ENCODE measurements at places on chromosomes 13 and 19.

- no peak for DNase-seq
These were observed 158.2 kb downstream of the NALCN start for GRCh38 chr13:101258071-101258470.

DNA sequence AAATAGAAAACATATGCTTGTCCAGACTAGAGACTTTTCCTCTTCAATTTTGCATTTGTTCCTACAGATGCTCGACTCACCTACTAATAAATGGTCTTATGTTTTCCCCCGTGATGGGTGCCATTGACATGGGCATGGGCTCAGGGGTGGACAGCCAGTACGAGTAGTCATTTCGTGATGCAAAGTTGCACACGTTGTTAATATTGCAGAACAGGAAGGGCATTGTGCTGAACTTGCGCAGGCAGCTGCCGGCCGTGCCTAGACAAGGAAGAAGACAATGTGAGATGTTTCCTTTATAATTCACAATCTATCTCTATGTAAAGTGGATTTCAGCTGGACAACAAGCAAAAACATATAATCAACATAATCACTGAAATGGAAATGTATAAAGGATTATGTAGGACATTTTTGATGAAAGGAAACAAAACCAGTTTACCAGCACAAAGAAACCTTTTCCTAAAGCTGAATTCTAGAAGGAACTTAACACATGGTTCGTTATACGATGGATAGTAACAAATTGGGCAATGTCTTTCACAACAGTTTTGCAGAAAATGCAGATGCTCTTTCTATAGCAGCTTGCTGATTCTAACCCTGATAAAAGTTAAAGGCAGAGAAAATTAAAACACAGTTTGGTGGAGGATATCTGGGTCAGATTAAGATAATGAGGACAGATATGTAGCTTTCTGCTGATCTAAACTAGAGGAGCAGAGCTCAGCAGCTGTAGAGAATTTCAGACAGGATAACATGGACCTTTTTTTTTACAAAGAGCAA lies 145.7 kb downstream of the COL4A1 start:
- no peak for DNase-seq

DNA sequence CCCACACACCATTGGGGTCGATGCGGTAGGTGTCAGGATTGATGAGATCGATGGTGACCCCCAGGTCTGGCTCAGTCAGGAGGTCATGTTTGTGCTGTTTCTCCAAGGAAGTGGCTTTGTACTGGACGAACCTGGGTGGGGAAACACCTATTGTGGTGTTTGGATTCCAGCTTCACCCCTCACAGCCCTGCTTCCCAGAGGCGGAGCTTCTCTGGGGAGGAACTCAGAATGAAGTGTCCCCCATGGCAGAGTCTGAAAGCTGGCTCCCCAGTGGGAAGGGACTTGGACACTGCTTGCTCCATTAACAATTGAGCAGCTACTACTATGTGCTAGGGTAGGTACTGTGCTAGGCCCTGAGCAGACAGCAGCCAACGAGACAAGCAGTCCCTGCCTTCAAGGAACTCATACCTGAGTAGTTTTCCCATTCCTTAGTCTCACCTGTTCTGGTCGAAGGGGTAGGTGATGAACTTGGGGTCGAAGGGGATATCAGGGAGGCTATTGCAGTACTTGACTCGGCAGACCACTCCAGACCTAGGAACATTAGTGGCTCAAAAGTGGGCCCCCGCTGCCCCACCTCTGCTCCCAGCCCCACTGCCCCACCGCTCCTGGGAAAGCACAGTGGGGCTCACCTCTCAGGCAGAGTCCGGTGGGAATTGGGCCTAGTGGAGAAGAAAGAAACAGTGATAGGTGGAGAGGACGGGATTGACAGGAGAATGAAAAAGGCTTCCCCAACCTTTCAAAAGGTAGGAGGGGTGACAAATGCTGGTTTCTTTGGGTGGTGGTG lies 1.1 kb downstream of the PAF1 start:
- no peak for DNase-seq

- DNase-seq = no peak
These were observed 32.7 kb upstream of the POMP start for GRCh38 chr13:28626266-28626665.

- DNase-seq = no peak
These were observed 20.2 kb upstream of the CD70 start for GRCh38 chr19:6610934-6611852.

DNA sequence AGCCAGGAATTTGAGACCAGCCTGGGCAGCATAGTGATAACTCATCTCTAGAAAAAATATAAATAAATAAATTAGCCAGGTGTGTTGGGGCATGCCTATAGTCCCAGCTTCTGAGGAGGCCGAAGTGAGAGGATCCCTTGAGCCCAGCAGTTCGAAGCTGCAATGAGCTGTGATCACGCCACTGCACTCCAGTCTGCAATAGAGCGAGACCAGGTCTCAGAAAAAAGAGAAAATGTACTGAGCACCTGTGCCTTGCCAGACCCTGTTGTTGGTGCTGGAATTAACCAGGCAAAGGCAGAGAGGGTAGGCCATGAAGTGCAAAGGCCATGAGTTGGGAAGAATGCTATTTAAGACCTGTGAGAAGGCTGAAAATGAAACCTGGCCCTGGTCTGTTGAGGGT lies 2.7 kb downstream of the CYTH2 start:
- no peak for DNase-seq

DNA sequence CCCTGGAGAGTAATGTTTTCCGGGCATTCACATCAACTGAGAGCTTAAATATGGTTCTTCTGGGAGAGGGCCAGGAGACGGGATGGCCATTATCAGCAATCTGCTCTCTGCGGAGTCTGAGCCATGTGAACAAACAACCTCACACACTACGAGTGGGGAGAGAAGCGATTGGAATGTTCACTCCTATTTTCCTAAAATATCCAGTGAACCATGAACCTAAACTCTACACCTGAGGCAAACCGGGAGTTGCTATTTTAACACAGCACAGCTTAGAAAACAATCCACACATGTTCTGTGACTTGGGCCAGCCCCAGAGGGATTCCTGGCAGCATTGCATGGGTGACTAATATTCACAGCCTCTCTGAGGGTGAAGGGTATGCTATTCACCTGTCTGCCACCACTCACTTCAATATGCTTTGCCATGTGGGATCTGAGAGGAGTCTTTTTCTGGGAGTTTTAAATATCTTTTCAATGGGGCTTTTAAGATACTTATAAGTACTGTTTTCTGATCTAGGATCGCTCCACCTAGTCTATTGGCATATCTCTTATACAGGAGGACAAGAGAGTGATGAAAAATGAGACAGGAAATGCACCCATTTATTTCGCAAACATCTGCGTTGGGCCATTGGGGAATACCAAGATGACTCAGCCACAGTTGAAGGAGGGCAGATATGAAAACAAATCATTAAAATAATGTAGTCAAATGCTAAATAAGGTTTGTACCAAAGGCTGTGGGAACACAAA lies 72.6 kb upstream of the SERP2 start:
- DNase-seq = no peak

- DNase-seq = no peak
These were observed 43.7 kb upstream of the ADGRE5 start for GRCh38 chr19:14337510-14337909.

- no peak for DNase-seq
These were observed 235.9 kb downstream of the NHLRC3 start for GRCh38 chr13:39273953-39274738.

GRCh38 chr13:79799059-79799867 lies 318.3 kb downstream of the NDFIP2 start:
- no peak for DNase-seq
